ENCODE measurements at places on chromosomes 16 and 17.

DNA sequence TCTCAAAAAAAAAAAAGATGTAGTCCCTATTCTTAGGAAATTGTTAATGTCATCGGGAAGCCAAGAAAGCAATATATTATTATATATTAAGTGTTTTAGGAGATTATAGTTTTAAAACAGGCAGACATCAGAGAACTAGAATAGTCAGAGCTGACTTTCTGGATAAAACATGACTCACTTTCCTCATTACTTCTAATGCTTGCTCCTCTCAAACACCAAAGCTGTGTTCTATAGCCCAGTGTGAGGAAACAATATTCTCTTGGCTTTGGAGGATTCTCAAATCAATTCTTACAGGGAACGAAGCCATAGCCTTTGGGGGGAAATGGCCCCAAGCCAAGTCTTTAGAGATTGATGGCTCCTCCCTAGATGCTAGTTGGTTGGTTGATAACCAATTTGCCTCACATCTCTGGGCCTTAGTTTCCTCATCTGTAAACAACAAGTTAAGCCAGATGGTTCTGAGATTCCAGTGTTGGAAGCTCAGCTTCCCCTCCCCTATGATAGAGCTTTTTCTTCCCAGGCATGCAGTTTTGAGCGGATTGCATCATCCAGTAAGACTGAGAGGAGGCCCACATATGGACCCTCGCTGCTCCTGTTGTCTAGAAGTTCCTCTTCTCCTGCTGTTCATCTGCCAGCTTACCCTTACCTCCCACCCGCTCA, 12.4 kb downstream of the NMT1 start:
- DNase-seq, result no peak

DNA sequence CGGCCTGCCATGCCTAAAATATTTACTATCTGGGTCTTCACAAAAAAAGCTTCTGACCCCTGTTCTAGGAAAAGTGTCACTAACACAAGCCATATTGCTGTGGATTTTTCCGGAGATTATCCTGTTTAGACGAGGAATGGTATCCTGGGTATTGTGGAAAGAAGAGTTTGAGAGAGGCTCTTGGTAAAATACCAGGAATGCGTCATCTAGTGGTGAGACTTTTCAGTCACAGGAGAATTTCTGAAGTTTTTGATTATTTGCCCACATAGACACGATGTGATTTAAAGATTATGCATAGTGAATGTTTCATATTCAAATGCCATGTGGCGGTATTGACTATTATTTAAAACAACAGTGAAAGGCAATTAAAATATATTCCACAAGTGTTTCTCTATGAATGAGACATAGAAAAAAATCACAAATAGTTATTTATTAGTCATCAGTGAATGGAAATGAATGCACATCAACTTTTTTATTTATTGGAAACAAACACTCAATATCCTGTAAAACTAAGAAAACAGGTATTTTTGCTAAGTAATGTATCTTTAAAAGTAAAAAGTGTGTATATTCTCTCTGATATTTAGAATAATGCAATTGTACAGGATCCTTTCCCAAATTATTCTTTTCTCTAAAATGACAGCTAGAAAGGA, 7.8 kb downstream of the KRT28 start:
- DNase-seq, result no peak

GRCh38 chr16:17348042-17348783, 122.5 kb downstream of the XYLT1 start:
- no peak for DNase-seq

GRCh38 chr17:44911133-44912001, 3.9 kb downstream of the GFAP start:
- no peak for DNase-seq

GRCh38 chr16:8880839-8881510, 1.2 kb upstream of the LITAFD start:
- no peak for DNase-seq

- DNase-seq, result no peak
Observed at GRCh38 chr16:23651943-23652468, 10.7 kb downstream of the DCTN5 start.

- no peak for DNase-seq
Observed at GRCh38 chr17:80416260-80416939, 1.4 kb downstream of the ENDOV start.

DNA sequence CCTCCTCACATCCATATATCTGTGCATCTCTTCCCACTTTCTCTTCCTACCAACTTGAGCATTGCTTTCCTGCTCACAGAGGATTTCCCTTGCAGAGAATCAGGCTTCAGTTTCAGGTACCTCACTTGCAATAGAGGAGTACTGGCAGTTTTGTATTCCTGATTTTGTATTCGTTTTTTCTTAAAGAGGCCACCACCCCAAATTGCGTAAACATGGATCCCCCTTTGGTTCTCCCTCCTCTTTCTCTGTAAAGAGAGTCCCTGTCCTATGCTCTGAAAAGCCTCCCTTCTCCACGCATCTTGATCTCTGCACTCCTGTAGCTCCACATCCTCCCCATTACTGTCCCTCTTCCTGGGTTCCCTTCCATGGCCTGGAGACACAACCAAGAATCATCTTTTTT, 32.2 kb downstream of the TEKT3 start:
- DNase-seq, result no peak

DNA sequence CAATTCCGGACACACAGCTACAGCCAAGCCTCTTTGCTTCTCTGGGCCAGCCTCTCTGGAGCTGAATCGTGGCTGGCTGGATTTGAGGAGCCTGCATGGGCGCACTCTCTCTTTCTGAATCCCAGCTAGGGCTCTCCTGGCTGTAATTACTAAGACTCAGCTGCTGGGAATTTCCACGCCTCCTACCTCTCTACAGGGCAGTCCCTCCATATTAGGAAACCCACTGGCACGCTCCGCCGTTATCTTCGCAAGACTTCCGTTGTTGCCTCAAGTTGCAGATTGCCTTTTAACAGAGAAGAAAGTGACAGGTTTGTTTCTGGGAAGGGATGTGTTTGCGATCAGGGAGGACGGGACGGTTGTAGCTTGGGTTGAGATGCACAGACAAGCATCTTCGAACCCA, 188.4 kb upstream of the NLRP1 start:
- no peak for DNase-seq

GRCh38 chr17:42832934-42833766, at the start of gene PSME3:
TSS of gene PSME3 (plus strand) at chr17:42833397. CDS start at chr17:42833632, 235 bp downstream.
- DNase-seq, result peak; percentile 87

GRCh38 chr16:78624366-78624765, 524.9 kb downstream of the WWOX start:
- DNase-seq, result no peak

DNA sequence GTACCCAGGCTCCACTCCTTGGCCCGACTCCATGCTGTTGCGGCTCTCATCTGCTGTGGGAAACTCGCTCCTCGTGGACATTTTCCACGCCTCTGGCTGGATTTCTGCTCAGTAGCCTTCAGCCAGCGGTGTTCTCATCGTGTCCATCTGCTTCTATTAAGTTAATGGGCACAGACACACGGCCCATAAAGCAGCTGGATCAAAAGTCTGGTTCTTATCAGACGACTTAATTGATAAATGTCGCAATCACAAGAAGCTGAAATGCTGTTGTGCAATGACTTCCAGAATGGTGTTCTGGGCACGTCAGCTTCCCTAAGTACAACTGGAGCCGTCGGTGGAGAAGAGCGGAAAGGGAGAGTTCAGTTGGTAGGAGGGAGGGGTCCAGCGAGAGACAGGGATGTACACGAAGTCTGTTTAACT, 211.7 kb upstream of the CHMP6 start:
- no peak for DNase-seq

DNA sequence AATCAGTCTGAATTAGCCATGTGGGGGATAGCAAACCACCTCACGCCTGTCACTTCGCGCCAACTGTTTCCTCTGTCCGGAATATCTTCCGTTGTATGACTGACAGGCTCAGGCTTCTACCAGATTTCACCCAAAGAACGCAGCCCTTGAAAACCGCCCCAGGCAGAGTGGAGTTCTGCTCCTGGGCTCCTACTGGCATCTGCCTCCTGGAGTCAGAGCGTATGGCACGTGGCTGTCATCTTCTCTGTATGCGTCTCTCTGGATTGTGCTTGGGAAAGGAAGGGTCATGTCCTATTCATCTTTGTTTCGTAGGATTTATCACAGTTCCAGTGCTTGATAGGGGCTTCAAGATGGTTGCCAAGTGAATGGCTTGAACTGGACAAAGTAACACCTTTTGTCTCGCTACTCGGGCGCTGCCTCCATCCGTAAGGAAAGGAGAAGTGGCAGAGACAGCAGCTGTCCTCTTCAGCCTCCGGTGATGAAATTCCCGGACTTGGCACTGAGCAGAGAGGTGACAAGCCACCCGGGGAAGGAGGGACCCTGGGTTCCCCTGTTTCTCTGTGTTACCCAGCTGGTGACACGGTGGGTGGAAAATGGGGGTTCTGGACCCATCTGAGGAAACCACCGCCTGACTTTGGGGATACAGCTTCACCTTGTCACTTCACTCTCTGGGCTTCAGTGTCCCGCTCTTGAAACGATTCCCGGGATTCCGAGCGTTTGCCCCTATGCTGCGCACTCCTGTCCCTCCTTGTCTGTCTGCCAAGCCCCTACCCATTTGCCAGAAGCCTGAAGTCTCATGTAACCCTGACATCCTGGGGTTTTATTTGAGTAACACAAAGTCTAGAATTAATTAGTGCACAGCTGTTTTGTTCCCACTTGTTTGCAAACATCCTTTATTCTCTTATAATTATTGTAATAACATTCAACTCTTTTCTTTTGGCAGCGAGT, 13.9 kb downstream of the KIAA0513 start:
- DNase-seq, result no peak

GRCh38 chr16:66728804-66729203, 22.6 kb downstream of the DYNC1LI2 start:
- DNase-seq, result no peak

- DNase-seq, result no peak
Observed at GRCh38 chr16:81107511-81107910, 11.3 kb upstream of the GCSH start.

GRCh38 chr17:68428498-68429172, 28.7 kb downstream of the WIPI1 start:
- no peak for DNase-seq

GRCh38 chr17:37796076-37796475, 51.2 kb upstream of the HNF1B start:
- DNase-seq, result no peak

DNA sequence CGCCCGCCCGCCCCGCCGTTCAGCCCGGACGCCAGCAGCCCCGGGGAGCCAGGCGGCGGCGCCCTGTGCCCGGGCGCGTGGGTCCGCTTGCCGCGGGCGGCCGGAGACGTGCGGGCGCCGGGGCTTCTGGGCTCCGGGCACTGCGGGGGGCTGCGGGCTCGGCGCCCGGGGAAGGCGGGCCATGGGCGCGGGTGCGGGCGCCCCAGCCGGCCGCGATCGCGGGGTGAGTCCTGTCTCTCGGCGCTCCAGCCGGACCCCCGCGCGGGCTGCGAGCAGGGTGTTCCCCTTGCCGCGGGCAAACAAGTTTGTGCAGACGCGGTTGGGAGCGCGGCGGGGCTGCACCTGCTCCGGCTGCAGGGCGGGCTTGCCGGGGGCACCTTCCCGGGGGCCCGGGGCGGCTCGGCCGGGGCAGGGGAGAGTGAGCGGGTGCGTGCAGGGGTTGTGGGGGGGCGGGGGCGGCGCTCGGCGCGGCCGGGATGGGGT, 292 bp downstream of the WSCD1 start:
- no peak for DNase-seq

GRCh38 chr17:48915459-48916282, 7.5 kb downstream of the UBE2Z start:
- DNase-seq, result peak; percentile 46

DNA sequence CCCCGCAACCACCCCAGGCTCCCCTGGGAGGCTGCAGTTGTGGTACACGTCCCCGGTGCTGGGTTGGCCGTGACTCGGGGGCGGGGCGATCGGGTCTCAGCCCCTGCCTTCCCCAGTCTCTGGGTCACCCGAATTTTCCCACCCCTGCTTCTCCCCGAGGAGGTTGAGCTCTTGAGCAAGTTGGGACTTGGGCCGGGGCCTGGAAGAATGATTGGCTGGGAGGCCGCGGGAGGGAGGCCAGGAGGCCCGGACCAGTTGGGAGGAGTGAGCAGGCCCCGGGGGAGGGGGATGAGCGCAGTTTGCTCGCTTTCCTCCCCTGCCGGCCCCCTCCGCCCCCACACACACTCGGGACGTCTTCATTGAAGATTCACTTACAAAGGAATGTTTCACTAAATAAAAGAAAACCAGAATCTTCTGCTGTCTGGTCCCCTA, 4.5 kb upstream of the HEXIM1 start:
- DNase-seq, result no peak

- no peak for DNase-seq
Observed at GRCh38 chr16:68636064-68636560, 9.0 kb upstream of the CDH3 start.

DNA sequence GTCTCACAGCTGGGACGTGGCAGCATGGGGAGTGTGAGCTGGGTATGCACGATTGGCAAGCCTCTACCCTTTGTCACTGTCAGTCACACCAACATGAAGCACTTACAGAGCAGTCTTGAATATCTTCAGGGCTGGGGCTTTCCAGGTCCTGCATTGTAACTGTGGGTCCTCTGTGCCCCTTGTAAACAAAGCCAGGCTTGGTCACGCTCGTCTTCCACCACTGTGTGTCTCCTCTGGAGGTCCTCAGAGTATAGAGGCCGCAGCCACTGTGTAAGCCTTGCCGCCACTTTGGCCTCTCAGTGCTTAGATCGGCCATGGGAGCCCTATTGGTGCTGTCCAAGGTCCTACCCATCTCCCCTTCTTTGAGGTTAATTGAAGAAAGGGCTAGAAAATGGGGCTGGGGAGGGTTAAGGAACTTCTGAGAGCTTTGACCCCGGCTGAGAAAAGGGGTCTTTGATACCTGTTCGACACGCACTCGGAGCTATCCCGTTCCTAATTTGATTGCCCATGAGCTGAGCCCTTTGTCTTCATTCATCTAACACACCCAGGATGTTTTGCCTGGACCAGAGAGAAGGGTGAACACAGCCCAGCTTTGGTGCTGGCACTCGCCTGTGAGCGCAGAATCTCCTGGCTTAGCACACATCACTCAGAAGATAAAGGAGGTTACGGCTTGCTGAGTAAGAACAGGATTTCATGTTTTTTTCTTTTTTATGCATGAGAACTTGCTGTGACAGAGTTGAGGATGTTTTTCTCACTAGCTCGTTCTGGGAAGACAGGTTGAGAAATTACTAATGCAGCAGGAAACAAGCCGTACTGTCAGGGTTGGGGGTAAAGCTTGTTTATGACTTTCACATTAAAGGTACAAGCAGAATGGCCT, 267.9 kb downstream of the CPPED1 start:
- DNase-seq, result no peak

- DNase-seq, result no peak
Observed at GRCh38 chr17:61389670-61390478, 9.8 kb upstream of the TBX2 start.
